Activated CD4-positive, alpha-beta memory T cell treated with anti-CD3 and anti-CD28 coated beads, Interleukin-2, amount 10 ng/mL, durations not matched to agents 7 days and 5 days (primary cell): ENCODE measurements at places on chromosomes 12 and 14.

DNA sequence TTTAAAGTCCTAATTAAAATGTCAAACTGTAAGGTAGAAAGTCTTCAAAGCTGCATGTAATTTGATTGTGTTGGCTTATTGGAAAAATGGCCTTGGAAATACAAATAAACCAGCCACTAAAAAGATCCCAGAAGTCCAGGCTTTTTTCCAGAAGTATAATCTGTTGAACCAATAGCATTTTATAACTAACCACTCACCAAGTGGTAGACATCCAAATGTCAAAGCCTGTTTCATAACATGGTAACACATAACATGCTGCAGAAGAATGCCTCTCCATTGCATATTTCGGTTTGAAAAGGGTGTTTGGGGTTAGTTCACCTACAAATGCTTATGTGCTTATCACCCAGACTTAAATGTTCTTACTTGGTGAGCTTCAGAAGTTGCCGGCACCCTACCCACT lies 183.7 kb upstream of the DIO2 start:
- no peak for DNase-seq

GRCh38 chr14:24880689-24881088 lies 169.3 kb downstream of the STXBP6 start:
- DNase-seq: no peak

GRCh38 chr14:27236601-27237000 lies 638.8 kb upstream of the NOVA1 start:
- no peak for DNase-seq

DNA sequence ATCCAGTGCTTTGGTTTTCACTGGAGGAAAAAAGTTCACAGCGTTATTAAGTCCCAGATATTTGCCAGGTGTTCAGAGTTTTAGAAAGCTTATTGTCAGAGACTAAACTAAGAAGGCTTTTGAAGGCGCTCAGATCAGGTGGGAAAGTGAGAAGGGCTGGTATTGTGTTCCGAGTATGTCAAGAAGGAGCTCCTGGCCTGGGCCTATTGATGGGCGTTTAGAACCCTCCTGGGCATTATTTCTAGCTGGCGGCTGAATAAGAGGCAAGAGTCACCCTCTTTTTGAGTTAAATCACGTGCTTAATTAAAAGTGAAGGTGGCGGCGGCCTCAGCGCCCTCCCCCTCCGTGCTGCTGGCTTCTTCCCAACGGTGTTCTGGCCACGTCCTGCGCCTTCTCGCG lies 20.9 kb upstream of the GNS start:
- DNase-seq: no peak

DNA sequence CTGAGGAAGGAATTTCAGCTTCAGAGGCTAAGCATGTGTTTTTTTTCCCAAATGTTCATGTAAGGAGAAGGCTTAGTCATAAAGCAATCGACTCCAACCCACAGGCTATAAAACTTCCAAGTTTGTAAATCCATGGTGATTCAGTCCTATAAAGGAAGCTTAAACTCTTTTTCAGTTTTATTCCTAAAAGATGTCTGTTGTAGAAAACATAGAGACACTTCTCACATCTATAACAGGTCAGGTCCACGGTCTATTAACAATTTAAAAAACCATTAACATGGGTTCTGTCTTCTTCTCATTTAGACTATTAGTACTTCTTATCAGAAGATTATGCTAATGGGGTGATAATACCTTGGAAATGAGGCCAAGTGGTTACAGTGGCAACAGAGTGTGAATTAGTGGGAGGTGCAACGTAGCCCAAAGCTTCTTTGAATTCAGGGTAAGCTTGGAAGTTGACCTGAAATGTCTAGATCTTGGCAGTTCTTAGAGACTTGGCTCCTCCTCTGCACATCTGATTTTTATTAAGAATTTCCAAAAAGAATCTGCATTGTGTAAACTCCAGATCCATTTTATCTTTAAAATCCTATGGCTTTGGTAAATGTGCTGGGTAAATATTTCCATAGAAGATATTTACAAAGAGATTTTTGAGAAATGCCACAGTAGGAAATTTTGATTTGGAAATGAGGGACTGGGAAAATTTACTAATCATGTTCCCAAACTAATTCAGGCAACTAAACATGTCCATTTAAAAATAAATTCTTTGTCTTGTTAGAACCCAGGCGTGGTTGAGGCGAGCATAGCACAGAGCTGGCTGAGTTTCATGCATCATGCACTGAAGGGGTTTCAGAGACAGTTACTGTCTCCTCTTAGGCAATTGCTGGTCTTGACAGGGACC lies 86.4 kb downstream of the EML1 start:
- no peak for DNase-seq

GRCh38 chr12:31366104-31366621 lies 40.2 kb upstream of the SINHCAF start:
- no peak for DNase-seq

DNA sequence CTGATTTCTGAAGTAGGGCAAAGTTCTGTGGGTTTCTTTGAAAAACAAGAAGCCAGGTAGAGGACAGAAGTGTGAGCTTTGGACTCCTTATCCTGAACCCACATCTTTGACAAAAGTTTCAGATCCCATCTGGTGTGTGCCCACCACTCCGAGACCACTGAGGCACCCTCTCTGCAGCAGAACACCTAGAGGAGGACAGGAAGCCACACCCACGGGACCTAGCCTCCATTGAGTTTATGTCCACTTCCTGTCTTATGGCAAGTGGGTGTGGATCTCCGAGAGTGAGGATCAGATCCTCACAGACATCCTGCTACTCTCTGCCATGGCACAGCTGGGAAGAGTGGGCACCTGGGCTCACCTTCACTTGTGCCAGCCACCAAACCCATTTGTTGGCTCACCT lies 16.8 kb upstream of the OR6S1 start:
- DNase-seq: no peak

GRCh38 chr14:83825843-83826242 lies 1704.1 kb upstream of the FLRT2 start:
- DNase-seq: no peak

DNA sequence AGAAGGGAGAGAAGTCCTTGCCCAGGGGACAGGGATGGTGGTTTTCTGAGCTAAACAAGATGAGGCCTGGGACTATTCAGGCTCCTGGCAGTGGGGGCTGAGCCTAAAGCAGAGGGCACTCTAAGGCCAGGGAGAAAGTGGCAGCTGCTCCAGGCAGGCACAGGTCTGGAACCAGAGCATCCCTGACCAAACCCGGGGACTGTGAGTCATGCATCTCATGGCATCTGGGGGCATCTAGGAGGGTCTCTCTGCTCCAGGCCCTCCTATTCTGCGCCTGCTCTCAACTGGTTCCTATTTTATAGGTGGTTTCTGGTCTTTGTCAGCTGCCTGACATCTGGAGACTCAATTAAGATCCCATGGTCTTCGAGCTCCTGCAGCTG lies 11.6 kb downstream of the KRT7 start:
- DNase-seq: no peak

- DNase-seq: no peak
These were observed 16.3 kb downstream of the AKAP6 start for GRCh38 chr14:32345311-32345791.

DNA sequence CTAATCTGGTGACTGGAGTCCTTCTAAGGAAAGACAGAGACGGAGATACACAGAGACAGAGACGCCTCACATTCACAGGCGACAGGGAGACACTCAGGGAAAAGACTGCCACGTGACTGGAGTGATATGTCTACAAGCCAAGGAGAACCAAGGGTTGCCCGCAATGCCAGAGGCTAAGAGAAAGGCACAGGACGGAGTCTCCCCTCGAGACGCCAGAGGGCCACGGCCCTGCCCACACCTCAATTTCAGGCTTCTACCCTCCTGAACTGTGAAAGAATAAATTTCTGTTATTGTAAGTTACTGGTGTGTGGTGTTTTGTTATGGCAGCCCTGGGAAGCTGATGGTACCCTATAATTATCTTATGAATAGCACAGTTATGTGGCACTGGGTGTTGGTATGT lies 11.6 kb upstream of the RAN start:
- no peak for DNase-seq

GRCh38 chr12:94925729-94926128 lies 77.8 kb downstream of the NDUFA12 start:
- no peak for DNase-seq

GRCh38 chr12:93944911-93945310 lies 203.5 kb upstream of the PLXNC1 start:
- DNase-seq: no peak

DNA sequence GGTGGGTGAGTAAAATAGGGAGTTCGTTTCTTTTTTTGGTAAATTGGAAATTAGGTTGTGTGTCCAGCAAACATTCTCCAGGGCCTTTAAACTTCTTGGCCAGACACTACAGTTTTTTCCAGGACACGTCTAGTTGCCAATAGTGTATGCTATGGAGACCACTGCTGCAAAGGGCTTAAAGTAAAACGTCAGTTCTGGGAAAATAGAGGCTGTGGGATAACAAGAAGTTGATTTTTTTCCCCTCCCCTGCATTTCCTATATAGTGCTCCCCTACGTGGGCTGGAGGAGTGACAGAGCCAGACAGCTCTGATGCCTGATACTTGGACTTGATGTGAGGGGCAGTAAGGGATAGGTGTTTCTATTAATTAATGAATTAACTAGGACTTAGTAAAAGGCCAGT lies 2.4 kb downstream of the ACVR1B start:
- DNase-seq: no peak

- DNase-seq: no peak
These were observed 40.4 kb upstream of the LDHB start for GRCh38 chr12:21697904-21698630.

GRCh38 chr14:75372260-75372659 lies 55.6 kb upstream of the JDP2 start:
- DNase-seq: no peak

DNA sequence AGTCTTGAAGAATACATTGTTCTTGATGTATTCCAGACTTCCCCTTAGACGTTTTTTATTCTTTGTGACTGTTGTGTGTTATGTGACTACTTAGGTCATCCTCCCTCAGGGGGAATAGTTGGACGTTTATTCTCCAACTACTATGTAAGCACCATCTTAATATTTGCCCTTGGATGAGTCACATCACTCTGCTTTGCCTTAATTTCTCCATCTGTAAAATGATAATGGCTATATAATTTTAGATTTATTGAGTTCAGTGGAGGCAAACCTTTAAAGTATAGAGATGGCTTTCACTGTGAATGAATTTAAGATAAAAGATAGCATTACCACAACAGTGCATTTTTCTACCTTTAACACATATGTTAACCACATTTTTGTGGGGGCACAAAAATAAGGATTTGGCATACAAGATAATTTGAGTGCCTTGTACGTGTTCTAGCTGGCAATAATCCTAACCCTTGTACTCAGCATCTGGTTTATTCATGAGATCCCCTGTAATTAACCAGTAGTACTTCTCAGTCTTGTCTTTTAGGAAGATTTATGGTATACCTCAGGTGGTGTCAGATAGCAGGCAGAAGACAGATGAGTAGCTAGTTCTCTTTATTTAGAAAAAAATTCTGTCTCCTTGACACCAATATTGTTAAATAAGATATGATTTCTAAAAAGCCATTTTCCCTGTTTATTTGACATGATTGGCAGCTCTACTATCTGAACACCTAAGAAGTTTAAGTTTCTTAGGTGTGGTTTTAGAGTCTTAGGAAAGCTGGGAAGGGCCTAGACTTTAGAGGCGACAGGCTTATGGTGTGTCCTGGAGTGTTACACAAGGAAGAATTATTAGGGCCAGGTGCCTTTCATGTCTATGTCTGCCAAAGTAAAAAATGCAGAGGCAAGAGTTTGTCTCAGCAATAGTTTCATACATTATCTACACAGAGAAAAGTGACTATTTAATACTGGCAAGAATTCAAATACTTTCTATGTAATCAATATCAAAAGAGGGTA lies 152.3 kb downstream of the RAD51B start:
- DNase-seq: no peak

DNA sequence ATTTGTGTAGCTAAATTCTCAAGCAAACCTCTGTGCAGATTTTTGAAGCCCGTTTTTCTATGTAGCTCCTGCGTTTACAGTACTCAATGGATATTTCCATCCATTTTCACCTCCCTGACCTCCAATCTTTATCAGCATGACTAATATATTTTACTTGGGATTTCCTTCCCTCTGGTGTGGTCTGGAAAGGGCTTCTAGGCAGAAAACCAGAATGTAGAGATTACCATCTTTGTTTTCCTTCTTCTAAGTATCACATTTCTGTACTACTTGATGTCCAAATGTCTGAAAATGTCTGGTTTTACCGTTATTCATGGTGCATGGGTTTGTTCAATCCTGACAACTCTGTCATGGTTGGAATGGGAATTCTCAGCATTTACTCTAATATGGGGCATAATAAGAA lies 907.6 kb upstream of the FLRT2 start:
- no peak for DNase-seq

DNA sequence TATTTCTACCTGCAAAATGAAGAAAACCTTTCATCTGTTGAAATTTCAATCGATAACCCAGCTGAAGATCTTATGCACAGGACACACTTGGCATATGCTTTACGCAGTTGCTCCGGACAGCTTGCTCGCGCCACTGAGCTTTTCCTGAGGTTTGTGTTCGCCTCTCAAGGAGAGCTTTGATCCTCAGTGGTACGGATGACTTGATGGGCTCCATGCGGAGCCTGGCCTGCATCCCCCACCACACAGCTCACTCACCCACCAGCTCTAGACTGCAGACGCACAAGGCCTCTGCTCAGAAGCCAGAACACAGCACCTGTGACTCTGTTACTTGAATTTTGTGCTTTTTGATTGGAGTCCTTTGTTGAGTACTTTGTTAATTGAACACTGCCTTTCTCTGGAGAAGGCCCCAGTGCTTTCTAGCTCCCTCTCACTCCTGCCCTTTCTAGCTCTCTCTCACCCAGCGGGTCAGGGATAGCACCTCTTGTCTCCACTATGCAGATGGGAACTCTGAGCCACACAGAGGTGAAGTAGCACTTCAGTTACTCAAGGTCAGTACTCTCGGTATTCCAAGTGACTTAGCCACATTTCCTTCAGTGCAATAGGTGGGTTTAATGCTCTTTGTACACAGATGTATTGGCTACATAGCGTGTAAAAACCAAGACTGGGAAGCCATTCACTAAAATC lies 52.1 kb downstream of the TBC1D30 start:
- no peak for DNase-seq

DNA sequence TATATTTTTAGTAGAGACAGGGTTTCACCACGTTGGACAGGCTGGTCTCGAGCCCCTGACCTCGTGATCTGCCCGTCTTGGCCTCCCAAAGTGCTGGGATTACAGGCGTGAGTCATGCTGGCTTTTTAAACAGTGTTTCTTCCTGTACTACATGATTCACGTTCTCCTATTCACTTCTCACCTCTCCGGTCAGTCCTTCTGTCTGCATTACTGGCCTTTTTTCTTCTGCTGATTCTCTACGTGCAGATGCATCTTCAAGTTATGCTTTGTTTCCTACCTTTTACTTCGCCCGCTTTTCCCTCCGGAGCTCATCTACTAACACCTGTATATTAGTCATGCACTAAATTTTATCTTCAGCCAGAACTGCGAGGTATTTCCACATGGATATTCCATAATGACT lies 296.2 kb upstream of the FLRT2 start:
- DNase-seq: no peak

GRCh38 chr14:90568405-90568804 lies 171.6 kb downstream of the CALM1 start:
- no peak for DNase-seq

- DNase-seq: no peak
These were observed 85.9 kb upstream of the NCOR2 start for GRCh38 chr12:124653169-124653931.

- DNase-seq: no peak
These were observed 108.5 kb downstream of the NRXN3 start for GRCh38 chr14:78278464-78279250.

- DNase-seq: no peak
These were observed 81.6 kb downstream of the LMO3 start for GRCh38 chr12:16524378-16524777.

GRCh38 chr12:4051596-4051995 lies 178.4 kb upstream of the PARP11 start:
- no peak for DNase-seq
